Osteoblast (primary cell): ENCODE measurements at places on chromosomes 13 and 19. TPM values are rescaled to one million over a fixed set of nuclear protein-coding genes. Genes with fewer than 3 reads are reported as not detected.

The B3GNT3 gene
- not detected in 2 replicates for total RNA-seq

The PSG2 gene
- total RNA-seq: 0.29 TPM in 1 of 2 replicates, not detected in the other

The SCN1B gene
- 4.7 and 5.6 TPM in 2 replicates for total RNA-seq

The MLNR gene
- not detected in 2 replicates for total RNA-seq

The PRR19 gene
- total RNA-seq: 0.36 and 0.59 TPM in 2 replicates

The APLP1 gene
- total RNA-seq: 2.1 and 3.6 TPM in 2 replicates

The SULT2A1 gene
- not detected in 2 replicates for total RNA-seq

The FGF21 gene
- not detected in 2 replicates for total RNA-seq

The NCAN gene
- total RNA-seq: under 0.01 TPM in 1 of 2 replicates, not detected in the other

The PCID2 gene
- 48.5 and 55.4 TPM in 2 replicates for total RNA-seq

The RDH8 gene
- total RNA-seq: not detected in 2 replicates

The KCNRG gene
- 4.0 and 5.0 TPM in 2 replicates for total RNA-seq

The AKAP11 gene
- 29.3 and 30.1 TPM in 2 replicates for total RNA-seq

The AMER2 gene
- not detected in 2 replicates for total RNA-seq

The PTGIR gene
- total RNA-seq: 2.5 and 2.9 TPM in 2 replicates

The PLIN5 gene
- 0.36 TPM in 1 of 2 replicates, not detected in the other for total RNA-seq

The TJP3 gene
- total RNA-seq: not detected in 2 replicates

The ACER1 gene
- total RNA-seq: under 0.01 TPM in 1 of 2 replicates, not detected in the other

The ANGPTL4 gene
- total RNA-seq: 1.1 and 1.2 TPM in 2 replicates

The CABP5 gene
- not detected in 2 replicates for total RNA-seq

The EFNB2 gene
- total RNA-seq: 10.0 and 17.0 TPM in 2 replicates

The AKT1S1 gene
- 13.3 and 13.4 TPM in 2 replicates for total RNA-seq

The NOTCH3 gene
- 49.8 and 51.8 TPM in 2 replicates for total RNA-seq

The GAS6 gene
- total RNA-seq: 417 and 480 TPM in 2 replicates

The ZNF534 gene
- total RNA-seq: not detected in 2 replicates

The KIR2DL1 gene
- total RNA-seq: not detected in 2 replicates

The PDE4A gene
- total RNA-seq: 5.1 and 8.3 TPM in 2 replicates

The GAPDHS gene
- not detected in 2 replicates for total RNA-seq

The MUC16 gene
- not detected in 2 replicates for total RNA-seq

The DACT3 gene
- 1.8 and 3.5 TPM in 2 replicates for total RNA-seq

The HSH2D gene
- 0.36 TPM in 1 of 2 replicates, not detected in the other for total RNA-seq

The ERICH6B gene
- not detected in 2 replicates for total RNA-seq
